ENCODE measurements at places on chromosomes 7 and 10.

DNA sequence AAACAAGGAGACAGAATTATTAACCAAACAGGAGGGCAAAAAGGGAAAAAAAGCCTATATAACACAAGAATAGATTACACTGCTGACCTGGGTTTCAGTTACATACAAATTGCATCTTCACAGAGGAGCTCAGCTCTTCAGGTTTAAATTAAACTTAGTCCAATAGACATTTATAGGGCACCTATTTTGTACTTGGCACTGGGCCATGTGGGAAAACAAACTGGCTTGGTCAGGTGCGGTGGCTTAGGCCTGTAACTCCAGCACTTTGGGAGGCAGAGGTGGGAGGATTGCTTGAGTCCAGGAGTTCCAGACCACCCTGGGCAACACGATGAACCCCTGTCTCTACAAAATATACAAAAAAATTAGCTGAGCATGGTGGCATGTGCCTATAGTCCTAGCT lies 62.3 kb upstream of the CCDC6 start:
- H3K36me3 ChIP-seq: no peaks in the 10 kb centered on the region
- no peak for DNase-seq
- peaks cover 7% of the 10 kb centered on the region for H3K4me1 ChIP-seq
- H3K27ac ChIP-seq: no peak overlapping the region
- no peaks in the 10 kb centered on the region for H3K27me3 ChIP-seq

DNA sequence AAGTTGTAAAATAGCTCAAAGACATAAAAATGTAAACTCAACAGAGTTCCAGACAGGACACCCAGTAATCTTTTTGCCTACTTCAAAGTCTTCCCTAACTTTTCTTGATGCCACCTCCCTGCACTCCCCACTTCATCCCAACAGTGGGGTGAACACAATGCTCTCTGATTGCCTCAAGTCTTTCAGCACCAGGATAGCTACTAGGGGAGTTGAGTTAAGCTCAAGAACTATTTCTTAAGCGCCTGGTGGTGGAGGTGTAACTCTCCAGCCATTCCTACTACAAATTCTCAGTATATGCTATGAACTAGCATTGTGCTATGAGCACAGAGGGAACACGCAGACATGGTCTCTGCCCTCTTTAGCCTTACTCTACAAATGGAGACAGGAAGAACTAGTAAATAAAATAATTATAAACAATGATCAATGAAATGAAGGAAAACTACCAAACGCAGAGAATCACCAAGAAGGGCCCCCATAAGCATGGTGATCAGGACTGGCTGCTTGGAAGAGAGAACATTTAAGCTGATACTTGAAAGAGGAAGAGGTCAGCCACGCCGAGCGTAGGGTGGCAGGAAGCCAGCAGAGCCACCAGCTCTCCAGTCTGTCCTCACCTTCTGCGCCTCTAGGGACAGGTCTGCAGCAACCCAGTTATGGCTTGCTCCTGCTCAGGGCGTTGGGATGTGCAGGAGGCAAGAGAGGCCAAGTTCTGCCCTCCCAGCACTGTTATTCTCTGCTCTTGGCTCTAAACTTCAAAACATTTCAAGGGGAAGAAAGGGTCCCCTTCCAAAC lies 16.7 kb upstream of the FRA10AC1 start:
- peaks cover 4% of the 10 kb centered on the region for H3K4me1 ChIP-seq
- H3K27ac ChIP-seq: no peak overlapping the region
- no peak overlapping the region for H3K4me3 ChIP-seq
- peaks cover 2% of the 10 kb centered on the region for H3K27me3 ChIP-seq
- DNase-seq: no peak
- peaks cover 3% of the 10 kb centered on the region for H3K36me3 ChIP-seq

GRCh38 chr7:105779856-105780780 lies 96.3 kb downstream of the ATXN7L1 start:
- H3K27me3 ChIP-seq: peaks cover 1% of the 10 kb centered on the region
- no peaks in the 10 kb centered on the region for H3K36me3 ChIP-seq
- H3K27ac ChIP-seq: no peak overlapping the region

DNA sequence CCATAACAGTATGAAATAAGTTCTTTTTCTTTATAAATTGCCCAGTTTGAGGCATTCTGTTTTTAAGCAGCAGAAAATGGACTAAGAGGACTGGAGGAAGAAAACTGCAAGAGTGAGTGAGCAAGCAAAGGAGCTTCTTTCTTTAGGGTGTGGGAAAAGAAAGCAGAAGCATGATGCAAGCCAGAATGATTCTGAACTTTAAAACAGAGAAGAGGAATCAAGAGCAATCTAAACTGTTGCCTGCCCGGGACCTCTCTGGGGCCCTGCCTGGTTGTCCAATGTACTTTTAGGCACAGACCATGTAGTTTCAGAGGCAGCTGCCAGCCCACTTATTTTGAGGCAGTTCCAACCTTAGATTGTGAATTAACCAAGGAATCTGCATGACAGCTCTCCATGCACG lies 186.3 kb downstream of the PLPP4 start:
- H3K4me1 ChIP-seq: peaks cover 36% of the 10 kb centered on the region
- no peaks in the 10 kb centered on the region for H3K36me3 ChIP-seq
- H3K27me3 ChIP-seq: no peaks in the 10 kb centered on the region

All from endothelial cell (in vitro differentiated cells).